ENCODE measurements at places on chromosomes 2 and 18. TPM values are rescaled to one million over a fixed set of nuclear protein-coding genes. Genes with fewer than 3 reads are reported as not detected.

DNA sequence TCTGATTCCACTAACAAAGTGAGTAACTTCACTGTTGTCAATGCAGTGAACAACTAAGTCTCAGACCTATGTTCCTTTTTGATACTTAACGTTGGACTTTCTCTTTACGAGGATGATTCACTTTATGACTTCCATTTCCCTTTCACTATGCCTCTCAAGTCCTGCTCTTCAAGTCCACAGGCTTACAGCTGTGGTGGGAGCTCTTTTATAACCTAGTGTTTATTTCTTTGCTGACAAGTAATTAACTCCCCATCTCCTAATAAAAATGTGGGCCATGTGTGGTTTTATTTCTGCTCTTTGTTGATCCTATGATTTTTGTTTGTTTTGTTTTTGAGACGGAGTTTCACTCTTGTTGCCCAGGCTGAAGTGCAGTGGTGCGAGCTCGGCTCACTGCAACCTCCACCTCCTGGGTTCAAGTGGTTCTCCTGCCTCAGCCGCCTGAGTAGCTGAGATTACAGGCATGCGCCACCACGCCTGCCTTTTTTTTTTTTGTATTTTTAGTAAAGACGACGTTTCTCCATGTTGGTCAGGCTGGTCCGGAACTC, 142.1 kb downstream of the USP34 start:
- DNase-seq, result peak; percentile 24

DNA sequence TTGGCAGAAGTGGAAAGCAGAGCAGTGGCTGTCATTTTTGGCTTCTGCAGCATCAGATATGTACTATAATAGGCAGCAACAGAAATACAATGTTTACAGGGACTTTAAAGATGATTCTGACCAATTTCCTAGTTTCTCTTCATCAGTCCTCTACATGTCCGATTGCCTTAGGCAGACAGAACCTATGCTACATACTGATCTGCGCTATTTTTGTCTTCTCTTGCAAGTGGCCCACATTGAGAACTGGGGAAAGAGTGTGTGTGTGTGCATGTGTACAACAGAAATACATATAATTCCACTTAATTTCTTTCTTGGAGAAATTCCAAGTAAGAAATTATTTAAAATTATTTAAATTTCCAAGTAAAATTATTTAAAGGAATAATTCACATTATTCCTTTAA, 77.1 kb upstream of the CHRNA1 start:
- DNase-seq, result no peak

DNA sequence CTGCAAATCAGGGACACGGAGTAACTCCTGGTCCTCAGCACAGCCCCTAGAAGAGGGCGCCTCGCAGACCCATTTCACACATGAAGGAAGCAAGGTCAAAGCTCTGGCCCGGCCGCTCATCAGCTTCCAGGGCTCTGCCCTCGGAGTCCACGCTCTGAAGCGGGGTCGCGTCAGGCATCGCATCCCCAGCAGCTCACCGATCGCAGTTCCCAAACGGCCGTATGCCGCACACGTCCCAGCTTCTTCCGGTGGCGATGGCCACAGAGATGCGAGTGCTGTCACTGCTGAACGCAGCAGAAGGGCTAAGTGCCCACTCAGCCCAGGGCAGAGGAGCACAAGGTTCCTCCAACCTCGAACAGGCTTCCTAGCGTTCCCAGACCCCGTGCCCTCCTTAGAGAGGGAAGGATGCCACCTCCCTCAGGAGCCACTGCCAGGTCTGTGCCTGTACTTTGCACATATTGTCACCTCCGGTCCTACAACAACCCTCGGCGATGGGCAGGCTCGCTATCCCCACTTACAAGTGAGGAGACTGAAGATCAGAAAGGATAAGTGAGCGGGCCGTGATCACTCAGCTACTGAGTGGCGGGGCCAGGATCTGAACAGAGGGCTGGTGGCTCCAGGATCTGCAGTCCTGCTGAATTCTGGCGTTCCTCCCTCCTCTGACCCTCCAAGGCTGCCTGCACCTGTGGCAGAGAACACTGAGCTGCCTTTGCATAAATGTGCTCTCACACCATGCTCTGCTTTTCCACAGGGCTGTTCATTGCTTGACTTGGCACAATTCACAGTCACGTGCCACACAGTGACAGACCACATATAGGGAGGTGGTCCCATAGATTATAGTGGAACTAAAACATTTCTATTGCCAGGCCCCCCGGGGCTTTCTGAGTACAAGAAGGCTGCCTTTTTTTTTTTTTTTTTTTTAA, 71.4 kb downstream of the COPS8 start:
- DNase-seq, result no peak

- no peak for DNase-seq
Observed at GRCh38 chr2:216992056-216992675, 132.3 kb upstream of the TNP1 start.

GRCh38 chr2:235078182-235078581, 126.4 kb downstream of the SH3BP4 start:
- no peak for DNase-seq

GRCh38 chr2:98504381-98505109, 59.9 kb downstream of the INPP4A start:
- no peak for DNase-seq

The TTR gene
- total RNA-seq, result 2.8 TPM

The CCDC121 gene
- 2.8 TPM for total RNA-seq

The KCNJ13 gene
- 0.32 TPM for total RNA-seq
